ENCODE measurements at places on chromosomes 12 and 14.

DNA sequence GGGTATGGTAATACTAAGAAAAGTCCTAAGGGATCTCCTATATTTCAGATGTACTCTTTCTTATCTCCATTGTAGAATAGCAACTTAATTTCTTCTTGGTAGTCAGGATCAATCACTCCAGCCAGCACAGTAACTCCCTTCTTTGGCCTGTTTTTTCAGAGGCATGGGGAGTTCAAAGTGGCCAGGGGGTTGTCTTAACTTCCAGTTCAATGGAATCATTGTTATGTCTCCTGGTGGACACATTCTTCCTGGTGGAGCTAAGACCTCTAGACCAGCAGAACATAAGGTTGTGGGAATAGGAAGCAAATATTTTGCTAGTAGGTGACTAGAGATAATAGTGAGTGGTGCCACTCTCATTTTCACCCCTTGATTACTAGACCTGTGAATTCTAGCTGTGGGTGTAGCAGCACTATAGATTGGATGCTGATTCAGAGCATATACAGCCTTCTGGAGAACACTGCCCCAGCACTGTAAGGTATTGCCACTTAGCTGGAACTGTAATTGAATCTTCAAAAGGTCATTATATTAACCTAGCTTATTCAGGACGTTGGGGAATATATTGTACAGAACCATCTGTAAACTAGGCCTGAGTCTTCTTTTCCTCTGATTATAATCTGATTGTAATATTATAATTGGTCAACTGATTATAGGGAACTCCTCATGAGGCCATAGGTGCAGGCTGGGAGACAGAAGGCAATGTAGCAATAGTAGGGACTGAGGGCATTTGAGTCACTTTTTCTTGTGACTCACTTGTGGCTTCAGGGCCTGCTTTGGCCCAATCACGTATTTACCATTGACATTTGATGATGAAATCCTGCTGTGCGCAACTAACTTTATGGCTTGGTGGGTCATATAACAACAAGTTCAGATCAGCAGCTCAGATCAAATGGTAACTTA, 60.2 kb upstream of the ATP2B1 start:
- no peak for DNase-seq

DNA sequence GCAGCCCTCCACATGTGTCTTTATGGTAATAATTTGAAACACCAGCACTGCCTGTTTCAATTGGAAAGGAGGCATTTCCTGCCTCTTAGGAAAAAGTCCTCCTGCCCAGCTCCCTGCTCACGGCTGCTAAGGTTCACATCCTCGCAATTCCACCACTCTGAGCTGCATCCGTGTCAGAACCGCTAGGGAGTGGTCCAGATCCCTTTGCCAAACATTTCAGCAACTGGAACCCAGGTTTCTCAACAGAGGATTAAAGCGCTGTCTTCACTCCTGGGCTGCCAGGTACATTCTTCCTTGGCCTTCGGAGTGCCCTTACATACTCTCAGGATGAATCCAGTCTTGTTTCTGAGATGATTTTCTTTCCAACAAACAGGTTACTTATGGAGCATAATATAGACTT, 23.3 kb downstream of the C14orf132 start:
- DNase-seq, result no peak

DNA sequence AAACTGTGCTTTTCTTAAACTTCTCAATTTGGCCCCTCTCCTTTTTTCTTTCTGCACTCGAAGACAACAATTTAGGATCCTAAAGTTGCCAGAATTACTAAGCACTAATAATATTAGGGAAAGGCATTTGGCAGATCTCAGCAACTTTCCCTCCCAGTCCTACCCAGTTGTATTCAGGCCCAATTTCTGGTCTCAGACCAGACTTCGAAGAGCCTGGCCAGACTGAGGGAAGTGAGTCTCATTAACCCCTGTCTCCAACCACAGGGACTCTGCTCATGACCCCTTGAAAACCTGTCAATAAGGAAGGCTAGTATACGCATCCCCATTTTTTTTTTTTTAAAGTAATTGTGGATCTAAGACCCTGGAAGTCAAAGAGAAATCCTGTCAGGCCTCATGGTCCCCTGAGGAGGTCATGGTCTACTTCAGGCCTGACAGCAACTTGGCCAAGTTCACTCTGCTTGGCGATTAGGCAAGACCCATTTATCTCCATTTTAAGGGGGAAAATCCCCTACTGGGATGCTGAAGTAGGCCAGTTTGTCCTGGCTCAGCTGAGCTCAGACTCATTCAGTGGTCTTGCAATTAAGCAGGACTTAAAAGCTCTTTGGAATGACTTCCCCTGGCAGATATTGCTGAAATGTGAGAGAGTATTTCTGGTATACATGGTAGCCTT, 521.0 kb downstream of the FUT8 start:
- DNase-seq, result no peak

- DNase-seq, result no peak
Measured at GRCh38 chr12:98752726-98753125, 107.6 kb downstream of the APAF1 start.

GRCh38 chr14:20782280-20782890, 1.3 kb downstream of the RNASE6 start:
- DNase-seq, result no peak

- no peak for DNase-seq
Measured at GRCh38 chr14:54674046-54674741, 107.3 kb downstream of the SAMD4A start.

DNA sequence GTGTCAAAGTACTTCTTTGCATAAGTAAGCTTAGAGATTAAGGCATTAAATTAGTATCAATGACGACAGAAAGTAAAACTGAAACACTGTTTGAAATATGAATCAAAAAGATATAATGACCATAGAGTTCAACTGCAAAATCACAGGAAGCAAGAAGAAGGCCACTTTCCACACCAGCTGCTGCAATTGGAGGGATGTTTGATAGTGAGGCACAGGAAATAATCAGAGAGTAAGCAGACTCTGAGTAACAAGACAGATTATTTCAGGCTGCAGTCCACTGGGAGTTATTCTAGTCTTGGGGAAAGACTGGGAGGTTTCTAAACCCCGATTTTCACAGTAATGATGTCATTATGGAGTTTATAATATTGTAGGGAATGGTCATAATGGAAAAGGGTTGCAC, 12.9 kb downstream of the MDGA2 start:
- no peak for DNase-seq

GRCh38 chr12:109329686-109330085, 18.0 kb upstream of the MYO1H start:
- DNase-seq, result no peak

- DNase-seq, result no peak
Measured at GRCh38 chr14:59454139-59454538, 11.0 kb downstream of the GPR135 start.

DNA sequence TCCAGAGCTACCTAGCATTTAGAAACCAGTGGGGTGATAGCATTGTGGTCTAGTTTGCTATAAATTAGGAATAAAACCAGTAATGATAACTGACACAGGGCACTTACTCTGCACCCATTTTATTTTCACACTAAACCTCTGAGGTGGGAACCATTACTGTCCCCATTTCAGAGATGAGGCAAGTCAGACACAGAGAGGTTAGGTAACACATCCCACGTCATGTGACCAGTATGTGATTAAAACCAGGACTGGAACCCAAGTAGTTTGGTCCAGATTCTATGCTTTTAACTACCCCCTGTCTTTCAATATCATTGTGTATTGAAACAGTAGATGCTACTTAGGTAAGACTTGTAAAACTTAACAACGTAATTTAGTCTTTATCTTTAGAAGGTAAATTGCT, 110.2 kb downstream of the PLXNC1 start:
- DNase-seq, result no peak

DNA sequence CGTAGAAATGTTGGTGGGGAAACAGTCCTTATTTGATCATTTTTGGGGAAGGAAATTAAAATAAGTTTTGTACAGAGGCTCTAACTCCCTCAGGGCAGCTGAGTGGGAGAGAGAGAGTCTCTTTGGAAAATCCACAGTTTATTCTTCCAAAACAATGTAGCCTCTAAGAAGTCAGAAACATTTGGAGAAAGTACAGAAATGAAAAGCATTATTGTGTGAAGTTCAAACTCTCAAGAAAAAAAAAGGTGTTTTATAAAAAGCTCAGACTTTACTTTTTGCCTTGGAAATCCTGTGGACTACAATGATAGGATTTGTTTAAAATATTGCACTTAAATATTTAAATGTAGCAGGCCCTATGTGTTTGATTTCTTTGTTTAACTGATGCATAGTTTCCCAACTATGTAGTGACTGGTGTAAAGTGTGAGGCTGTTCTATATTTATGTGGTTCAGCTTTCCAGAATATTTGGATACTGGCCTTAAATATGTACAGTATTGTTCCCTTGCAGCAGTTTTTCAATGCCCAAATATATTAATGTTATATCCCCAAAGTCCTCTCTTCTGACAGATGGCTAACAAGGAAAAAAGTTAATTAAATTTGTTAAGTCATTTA, 82.0 kb upstream of the OTOGL start:
- DNase-seq, result no peak

DNA sequence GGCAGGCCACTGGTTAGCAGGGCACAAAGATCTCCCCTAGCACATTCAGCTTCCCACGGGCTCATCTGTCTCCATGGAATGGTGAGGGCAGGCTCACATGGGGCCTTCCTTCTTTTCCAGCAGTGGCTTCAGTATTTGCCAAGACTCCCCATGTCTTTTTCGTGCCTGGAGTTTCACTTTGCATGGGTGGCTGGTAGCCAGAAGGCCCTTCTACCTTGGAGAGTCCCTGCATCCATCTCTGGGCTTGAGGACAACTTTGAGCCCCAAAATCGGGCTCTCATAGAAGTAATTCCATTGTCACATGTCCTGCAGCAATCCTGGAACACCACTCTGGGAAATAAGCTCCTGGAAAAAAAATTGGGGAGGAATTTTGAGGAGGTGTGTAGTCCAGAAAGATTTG, 42.1 kb downstream of the NFKBIA start:
- no peak for DNase-seq

- no peak for DNase-seq
Measured at GRCh38 chr12:5273709-5274108, 158.2 kb upstream of the NTF3 start.

- no peak for DNase-seq
Measured at GRCh38 chr12:10406725-10407124, 2.8 kb downstream of the KLRC4 start.

- no peak for DNase-seq
Measured at GRCh38 chr12:100324498-100324897, 32.4 kb upstream of the SLC17A8 start.

GRCh38 chr14:35384455-35385041, 20.0 kb downstream of the NFKBIA start:
- DNase-seq, result no peak

- DNase-seq, result no peak
Measured at GRCh38 chr12:117092886-117093285, 6.3 kb downstream of the TESC start.

DNA sequence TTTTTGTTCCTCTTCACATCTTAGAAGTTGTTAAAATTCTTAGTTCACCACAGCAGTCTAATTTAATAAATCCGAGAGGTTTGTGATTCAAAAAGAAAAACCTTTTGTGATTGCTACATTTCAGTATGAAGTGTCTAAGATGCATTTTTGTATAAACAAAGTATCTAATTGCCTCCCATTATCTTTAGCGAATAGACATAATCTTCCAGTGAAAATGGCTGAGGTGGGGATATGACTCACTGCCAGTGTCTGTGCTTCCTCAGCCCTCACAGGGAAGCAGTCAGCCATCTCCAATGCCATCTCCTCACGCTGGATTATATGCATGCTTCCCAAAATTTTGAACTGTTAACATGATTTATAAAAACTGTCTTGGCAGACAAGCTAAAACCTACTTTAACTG, 7.6 kb downstream of the GCH1 start:
- DNase-seq, result no peak

All from esophagus squamous epithelium (tissue), 5 donors.